Stimulated activated CD8-positive, alpha-beta memory T cell treated with anti-CD3 and anti-CD28 coated beads, Interleukin-4, amount 100 ng/mL, for 4 hours (primary cell): ENCODE measurements at places on chromosomes 3 and 15.

- no peak for DNase-seq
These were observed 6.3 kb downstream of the PXYLP1 start for GRCh38 chr3:141237701-141238521.

DNA sequence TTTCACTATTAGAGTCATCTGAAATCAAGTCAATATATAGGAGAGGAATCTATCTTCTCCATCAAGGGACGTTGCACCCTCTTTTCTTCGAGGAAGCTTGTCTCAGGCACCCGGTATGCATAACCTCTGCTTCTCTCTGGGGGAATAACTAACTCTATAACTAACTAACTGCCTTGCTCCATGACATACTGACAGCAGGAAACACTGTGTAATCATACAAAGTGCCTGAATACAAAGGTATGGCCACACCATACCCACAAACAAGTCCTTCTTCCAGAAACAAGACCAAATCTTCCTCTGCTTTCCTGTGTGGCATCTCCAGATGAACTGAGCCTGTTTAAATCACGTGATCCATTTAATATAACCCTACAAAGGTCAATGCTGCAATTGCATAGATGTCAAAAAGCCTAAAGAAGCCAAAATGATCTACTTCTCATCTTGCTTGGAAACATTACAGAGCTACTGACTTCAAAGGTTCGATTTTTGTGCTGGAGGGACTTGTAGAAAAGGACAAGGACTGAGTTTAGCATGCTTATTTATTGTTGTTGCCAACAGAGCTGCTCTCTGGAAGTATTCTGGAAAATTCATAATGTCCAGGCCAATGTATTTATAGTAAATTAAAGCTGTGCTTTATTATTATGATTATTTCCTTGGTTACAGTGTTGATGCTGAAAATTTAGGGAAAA, 380.5 kb downstream of the FOXP1 start:
- no peak for DNase-seq

- DNase-seq: no peak
These were observed 63.2 kb downstream of the HCN4 start for GRCh38 chr15:73305331-73306211.

DNA sequence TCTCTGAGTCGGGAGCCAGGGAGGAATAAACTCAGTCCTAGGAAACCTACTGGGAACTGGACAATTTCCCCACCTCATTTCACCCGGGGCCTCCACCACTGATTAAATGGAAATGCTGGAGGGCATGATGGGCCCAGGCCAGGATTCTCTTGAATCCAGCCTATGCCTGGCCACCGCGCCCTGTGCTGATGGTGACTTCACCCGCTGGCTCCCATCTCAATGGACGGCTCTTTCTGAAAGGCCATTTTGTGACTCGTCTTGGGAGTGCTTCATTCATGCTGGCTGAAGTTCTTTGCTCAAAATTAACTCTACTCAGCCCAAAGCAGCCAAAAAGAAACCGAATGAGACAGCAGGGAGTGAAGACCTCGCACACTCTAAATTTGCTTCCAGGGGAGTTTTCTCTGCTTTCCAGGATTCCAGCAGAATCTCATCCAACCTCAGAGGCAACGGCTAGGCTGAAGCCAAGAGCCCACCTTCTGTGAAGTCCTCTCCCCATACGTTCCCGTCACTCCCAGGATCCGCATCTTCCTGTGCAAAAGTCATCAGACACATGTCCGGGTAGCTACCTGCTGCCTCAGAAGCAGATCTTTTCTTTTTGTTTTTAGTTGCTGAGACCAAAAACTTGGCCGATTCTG, 266.0 kb upstream of the ICE2 start:
- DNase-seq: no peak

DNA sequence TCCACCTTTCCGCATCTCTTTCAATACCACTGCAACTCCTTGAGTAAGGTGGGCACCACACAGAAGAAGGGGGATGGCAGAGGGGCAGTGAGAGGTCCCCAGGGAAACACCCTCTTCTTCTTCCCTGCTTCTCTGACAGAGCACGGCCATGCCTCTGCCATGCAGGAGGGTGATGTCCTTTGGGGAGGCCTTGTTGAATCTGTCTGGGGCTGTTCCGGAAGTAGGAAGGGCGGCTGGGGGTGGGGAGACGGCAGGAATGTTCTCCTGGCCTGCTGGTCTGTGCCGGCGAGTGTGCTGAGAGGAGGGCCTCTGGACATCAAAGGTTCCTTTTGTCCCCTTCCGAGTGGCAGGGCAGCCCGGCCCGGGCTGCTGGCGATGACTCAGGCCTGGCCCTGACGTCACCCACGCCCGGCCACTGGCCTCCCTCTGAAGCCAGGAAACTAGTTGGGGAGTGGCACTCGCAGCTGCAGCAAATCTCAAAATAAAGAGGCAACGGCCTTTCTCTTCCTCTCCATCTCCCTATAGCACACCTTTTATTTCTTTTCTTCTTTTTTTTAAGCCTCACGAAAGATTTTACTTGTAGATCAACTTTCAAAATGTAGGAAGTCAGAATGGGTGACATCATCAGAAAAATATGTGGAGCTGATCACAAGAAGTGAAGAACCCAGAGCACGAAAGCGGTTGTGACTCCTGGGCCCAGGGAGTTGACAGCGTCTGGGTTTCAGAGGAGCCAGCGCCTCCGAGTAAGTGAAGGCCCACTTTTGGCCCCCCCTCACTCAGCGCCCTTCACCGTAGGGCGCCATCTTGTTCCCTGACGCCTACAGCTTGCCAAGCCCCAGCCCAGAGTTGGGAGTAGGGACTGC, at the start of gene ZBTB38:
Gene ZBTB38 (plus strand): TSS at position 443 of the 863 bp plus-strand sequence. CDS start 73,885 bp downstream, outside the sequence.
- DNase-seq: no peak

- no peak for DNase-seq
These were observed 7.8 kb downstream of the SCG5 start for GRCh38 chr15:32649342-32649741.

DNA sequence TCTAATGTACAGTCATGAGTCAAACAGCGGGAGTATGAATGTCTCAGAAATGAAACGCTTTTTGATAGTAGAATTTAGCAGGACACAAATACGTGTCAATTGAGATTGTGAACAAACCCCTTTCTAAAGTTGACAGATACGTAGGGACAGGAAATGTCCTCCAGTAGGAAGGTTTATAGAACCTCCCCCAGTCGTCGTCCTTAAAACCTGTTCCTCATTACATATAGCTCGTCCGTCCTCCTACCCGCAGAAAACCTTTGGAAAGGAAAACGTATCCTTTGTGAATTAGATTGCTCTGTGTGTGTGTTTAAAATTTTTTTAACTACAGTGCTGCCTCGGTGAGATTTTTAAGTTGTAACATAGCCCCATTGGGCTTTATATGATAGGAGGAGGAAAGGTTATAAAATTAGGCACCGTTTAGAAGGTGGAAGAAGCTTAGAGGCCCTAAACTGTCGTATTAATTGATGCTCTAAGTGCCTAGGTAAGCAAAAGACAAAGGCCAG, 4.1 kb downstream of the UBE2E1 start:
- DNase-seq: no peak

DNA sequence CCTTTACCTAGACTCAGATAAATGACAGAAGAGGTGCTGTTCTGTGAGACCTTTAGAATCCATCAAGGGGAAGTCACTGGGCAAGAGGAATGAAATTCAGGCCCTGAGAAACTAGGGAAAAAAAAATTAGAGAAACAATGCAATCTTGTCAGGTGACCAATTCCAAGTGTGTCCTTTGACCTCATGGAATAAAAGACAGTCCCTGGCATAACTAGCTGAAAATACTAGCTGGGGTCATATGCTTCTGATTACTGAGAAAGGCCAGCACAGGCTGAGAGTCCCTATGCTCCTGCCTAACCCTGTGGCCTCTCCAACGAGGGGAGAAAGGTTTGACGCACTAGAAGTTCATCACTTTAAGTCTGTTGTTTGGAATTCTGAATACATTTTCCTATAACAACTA, 167.3 kb downstream of the XXYLT1 start:
- no peak for DNase-seq
